ENCODE measurements at places on chromosomes 7 and 10.

GRCh38 chr7:99782012-99782953 is 1.7 kb downstream of the CYP3A4 start:
- DNase-seq, result no peak

DNA sequence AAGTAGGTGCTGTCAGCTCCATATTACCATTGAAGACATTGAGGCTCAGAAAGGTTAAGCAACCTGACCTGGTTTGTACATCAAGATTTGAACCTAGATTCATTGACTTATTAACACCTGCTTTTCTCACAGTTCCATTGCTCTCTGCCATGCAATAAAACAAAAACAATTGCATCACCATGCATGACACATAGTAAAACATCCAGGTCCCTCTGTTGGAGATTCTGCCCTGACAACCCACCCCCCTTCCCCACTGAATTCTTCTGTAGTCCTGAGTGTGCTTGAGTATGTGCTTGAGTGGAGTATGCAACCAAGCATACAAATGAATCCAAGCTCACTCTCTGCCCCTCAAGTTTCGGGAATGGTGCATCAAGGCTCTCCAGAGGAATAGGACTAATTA is 6.0 kb upstream of the LMBR1 start:
- DNase-seq, result no peak

- DNase-seq, result no peak
Measured at GRCh38 chr10:101331956-101332355, 22.0 kb upstream of the BTRC start.

DNA sequence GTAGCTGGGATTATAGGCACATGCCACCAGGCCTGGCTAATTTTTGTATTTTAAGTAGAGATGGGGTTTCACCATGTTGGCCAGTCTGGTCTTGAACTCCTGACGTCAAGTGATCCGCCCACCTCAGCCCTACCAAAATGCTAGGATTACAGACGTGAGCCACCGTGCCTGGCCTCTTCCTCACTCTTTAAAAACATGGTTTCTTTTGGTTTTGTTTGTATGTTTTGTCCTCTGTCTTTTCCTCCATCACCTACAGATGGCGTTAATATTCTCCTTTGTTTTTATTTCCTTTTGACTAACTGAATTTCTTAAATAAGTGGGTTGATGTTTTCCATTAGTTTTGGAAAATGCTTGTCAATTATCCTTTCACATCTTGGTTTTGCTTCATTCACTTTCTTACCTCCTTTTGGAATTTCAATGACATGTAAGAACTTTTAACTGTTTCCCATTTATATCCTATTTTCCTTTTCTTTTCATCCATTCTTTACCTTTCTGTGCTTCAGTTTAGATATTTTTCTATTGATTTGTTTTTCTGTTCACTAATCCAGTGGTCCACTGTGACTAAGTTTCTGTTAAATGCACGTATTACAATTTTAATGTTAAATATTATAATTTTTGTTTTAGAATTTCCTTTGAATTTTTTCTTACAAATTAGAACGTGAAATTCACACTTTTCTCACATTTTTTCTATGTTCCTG is 104.1 kb downstream of the ZNF467 start:
- no peak for DNase-seq

- no peak for DNase-seq
Measured at GRCh38 chr7:34015651-34016050, 110.3 kb downstream of the BMPER start.

DNA sequence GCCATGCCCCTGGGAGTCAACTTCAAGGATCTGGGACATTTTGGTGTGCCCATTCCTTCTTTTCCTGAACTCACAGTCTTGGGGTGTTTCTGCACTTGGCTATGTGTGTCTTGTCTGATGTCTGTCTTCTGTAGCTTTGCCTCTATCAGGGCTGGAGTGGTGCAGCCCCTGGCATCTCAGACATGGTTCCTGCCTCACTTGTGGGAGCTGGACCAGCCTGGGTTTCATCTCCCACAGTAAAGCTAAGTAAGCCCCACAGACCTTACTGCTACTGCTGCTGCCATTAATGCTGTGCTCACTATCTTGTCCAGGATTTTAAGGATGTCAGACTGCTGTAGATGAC is 59.0 kb downstream of the ADCYAP1R1 start:
- DNase-seq, result no peak

DNA sequence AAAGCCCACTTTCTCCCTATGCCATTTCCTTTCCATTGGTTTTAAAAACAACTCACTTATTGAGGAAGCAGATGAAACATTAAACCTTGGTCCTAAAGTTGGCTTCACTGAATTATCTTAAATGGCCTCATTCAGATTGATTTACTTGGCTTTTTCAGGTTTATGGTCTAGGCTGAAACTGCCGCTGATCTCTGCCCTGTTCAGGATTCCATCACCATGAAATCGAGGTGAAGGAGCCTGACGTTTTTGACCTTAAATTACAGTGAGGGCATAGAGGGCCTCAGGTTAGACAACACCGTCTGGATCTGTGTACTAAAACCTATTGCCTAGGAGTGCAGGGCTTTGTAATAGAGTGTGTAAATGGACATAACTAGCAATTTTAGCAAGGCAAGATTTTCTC is 383.7 kb downstream of the THSD7A start:
- DNase-seq, result no peak

DNA sequence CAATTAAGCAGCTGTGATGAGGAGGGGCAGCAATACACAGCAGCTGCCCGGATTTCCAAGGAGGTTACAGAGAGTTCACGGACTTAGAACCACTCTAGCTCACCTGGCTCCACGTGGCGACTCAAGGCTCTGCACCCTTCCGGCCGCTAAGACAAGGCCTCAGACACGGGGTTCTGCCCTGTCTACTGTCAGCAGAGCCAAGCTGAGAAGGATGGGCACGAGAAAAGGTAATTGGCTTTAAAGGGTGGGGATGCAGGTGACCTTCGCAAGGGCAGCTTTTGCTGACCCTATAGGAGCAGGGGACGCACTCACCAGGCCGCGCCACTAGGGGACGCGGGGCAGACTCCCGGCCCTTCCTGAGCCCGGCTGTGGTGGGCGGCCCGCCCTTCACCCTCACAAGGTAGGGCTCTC is 152.4 kb downstream of the KIF20B start:
- no peak for DNase-seq

DNA sequence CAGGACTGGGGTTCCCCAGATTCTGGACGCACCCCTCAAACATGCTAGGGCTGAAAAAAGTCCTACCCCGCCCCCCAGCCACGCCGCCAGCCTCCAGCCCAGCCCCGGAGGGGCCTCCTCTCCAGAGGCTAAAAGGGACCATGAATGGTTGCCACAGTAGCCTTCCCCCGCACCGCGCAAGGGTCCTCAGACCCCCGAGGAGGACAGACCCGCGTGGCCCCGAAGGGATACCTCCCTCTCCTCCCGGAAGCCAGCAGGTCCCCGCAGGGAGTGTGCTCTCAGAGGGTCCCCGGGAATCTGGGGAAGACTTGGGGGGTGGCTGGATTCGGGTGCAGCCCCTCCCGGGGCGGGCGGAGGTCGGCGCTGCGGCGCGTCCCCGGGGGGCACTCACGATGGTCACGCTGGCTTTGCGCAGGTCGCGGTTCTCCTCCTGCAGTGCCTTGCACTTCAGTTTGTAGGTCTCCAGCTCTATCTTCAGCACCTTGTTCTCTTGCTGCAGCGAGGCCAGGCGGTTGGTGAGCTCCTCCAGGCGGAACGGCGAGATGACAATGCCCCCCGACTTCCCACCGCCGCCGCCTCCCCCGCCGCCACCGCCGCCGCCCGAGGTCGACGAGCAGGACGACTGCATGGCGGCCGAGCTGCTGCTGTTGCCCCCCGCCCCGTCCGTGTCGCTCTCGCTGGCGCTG is 482 bp downstream of the CCDC6 start:
- no peak for DNase-seq

GRCh38 chr10:96512524-96513304 is 1.0 kb downstream of the TLL2 start:
- peak; percentile 33 for DNase-seq

DNA sequence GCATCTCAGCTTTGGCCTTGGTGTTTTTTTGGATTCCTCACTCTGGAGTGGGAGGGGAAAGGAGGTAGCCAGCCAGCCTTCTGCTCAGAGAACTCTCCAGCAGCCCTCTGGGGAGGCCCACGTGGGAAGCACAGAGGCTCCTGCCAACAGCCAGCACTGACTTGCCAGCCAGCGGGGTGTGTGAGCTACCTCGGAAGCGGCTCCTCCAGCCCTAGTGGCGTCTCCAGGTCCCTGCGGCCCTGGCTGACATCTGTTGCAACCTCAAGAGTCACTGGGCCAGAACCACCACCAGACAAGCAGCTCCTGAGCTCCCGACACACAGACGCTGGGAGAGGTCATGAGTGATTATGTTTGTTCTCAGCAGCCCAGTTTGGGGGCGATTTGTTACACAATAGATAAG is 180.2 kb upstream of the FZD8 start:
- DNase-seq, result no peak

Measured in CD8-positive, alpha-beta T cell (primary cell).